Effector memory CD4-positive, alpha-beta T cell (primary cell): ENCODE measurements at places on chromosomes 2 and 18.

GRCh38 chr18:58584200-58585127, 44.4 kb downstream of the ALPK2 start:
- H3K27me3 ChIP-seq: no peaks in the 10 kb centered on the region
- H3K36me3 ChIP-seq: no peaks in the 10 kb centered on the region
- no peak overlapping the region for H3K4me3 ChIP-seq

GRCh38 chr18:43277164-43277600, at the start of gene SYT4:
Gene SYT4 (minus strand): TSS chr18:43277490. CDS start chr18:43277281, 209 bp downstream.
- DNase-seq: no peak
- no peak within 1 kb of the TSS for H3K27ac ChIP-seq
- no peaks in the 10 kb centered on the region for H3K27me3 ChIP-seq
- no peaks in the 10 kb centered on the region for H3K36me3 ChIP-seq
- no peak within 1 kb of the TSS for H3K4me3 ChIP-seq

DNA sequence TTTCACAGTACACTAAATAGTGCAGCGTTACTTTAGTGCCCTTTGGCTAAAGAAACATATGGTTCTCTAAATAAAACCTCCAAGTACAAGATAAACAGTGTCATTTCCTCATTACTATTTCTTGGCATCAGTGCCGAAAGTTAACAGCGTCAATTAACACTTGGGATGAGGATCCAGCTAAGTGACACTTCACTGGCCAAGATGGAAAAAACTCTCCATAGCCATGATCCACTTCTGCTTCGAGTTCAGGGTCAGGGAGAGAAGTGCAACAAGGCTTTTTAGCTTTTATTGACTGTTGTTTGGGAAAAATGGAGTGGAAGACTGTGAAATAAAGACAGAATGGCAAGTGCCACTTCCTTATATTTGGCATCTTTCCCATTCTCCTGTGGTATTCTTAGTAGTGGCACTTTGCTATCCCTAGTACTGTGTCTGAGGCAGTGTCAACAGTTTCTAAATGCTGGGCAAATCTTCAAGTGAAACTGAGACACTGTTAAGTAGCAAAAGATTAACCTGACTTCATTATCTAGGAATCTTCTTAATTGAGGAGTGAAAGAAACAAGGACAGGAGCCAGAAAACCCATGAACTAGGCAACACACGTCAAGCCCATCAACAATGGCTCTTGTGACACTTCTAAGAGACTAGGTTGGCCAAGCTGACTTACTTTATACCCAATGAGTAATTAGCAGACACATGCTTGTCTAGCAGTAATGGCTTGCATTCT, 222.5 kb upstream of the SESTD1 start:
- no peak overlapping the region for H3K27ac ChIP-seq
- no peaks in the 10 kb centered on the region for H3K27me3 ChIP-seq
- no peaks in the 10 kb centered on the region for H3K4me1 ChIP-seq
- DNase-seq: no peak
- no peaks in the 10 kb centered on the region for H3K36me3 ChIP-seq

GRCh38 chr2:232421189-232421785, 14.6 kb downstream of the ALPG start:
- DNase-seq: no peak
- no peaks in the 10 kb centered on the region for H3K36me3 ChIP-seq
- peaks cover 7% of the 10 kb centered on the region for H3K4me1 ChIP-seq
- peak overlapping the region; percentile 32 for H3K4me3 ChIP-seq
- no peak overlapping the region for H3K27ac ChIP-seq

GRCh38 chr18:5729983-5730699, 165.2 kb downstream of the TMEM200C start:
- H3K4me3 ChIP-seq: no peak overlapping the region

- no peak for DNase-seq
- no peaks in the 10 kb centered on the region for H3K36me3 ChIP-seq
- no peaks in the 10 kb centered on the region for H3K27me3 ChIP-seq
- H3K4me1 ChIP-seq: no peaks in the 10 kb centered on the region
- H3K4me3 ChIP-seq: no peak overlapping the region
- H3K27ac ChIP-seq: no peak overlapping the region
These were observed 37.4 kb downstream of the EPAS1 start for GRCh38 chr2:46334389-46335271.

DNA sequence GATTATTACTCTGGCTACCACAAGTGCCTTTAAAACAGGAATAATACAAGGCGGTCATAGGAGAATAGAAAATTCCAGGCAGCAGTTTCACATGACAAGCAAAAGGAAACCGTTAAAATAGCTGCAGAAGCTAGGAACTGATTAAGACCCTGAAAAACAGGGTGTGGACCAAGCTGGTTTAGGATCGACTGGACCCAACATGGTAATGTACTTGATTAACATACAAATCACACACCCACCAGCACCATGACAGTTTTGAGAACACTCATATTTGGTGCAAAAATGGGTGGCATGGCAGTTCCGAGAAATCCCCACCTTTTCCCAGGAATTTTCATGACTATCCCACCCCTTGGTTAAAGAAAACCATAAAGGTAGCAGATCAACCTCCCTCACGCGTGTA, 51.9 kb upstream of the TMEM163 start:
- H3K4me3 ChIP-seq: no peak overlapping the region
- H3K27ac ChIP-seq: no peak overlapping the region
- H3K4me1 ChIP-seq: no peaks in the 10 kb centered on the region
- no peak for DNase-seq
- no peaks in the 10 kb centered on the region for H3K27me3 ChIP-seq
- no peaks in the 10 kb centered on the region for H3K36me3 ChIP-seq

GRCh38 chr2:177746358-177746757, 326.2 kb downstream of the PDE11A start:
- H3K27ac ChIP-seq: no peak overlapping the region
- H3K4me1 ChIP-seq: no peaks in the 10 kb centered on the region
- no peaks in the 10 kb centered on the region for H3K36me3 ChIP-seq
- DNase-seq: no peak
- H3K4me3 ChIP-seq: no peak overlapping the region

GRCh38 chr2:96970248-96970875, 16.0 kb downstream of the FAM178B start:
- no peak overlapping the region for H3K27ac ChIP-seq
- no peaks in the 10 kb centered on the region for H3K4me1 ChIP-seq
- H3K36me3 ChIP-seq: no peaks in the 10 kb centered on the region

DNA sequence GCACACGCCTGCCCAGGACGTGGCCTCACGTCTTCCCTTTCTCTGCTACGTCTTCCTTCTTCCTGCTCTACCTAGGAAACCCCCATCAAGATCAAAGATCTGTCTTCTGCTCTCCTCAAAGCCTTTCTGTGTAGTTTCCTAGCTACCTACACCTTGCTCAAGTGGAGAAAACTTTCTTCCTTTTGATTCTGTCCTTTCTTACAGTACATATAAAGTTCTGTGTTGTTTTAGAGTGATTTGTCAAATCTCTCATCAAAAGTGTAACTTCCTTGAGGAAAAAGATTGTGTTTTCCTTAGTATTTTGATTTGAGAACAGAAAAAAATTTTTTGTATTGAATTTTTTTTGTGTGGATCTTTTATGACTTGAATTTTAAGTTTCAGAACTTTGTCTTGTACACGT, 17.8 kb downstream of the SETBP1 start:
- H3K27me3 ChIP-seq: no peaks in the 10 kb centered on the region
- H3K4me1 ChIP-seq: no peaks in the 10 kb centered on the region
- no peaks in the 10 kb centered on the region for H3K36me3 ChIP-seq
- no peak overlapping the region for H3K4me3 ChIP-seq
- DNase-seq: no peak
- H3K27ac ChIP-seq: no peak overlapping the region

- H3K4me1 ChIP-seq: no peaks in the 10 kb centered on the region
- no peaks in the 10 kb centered on the region for H3K27me3 ChIP-seq
- no peaks in the 10 kb centered on the region for H3K36me3 ChIP-seq
- no peak overlapping the region for H3K4me3 ChIP-seq
- H3K27ac ChIP-seq: no peak overlapping the region
These were observed 79.1 kb upstream of the ZFP36L2 start for GRCh38 chr2:43305517-43305916.

- DNase-seq: no peak
- H3K27ac ChIP-seq: no peak overlapping the region
- no peaks in the 10 kb centered on the region for H3K36me3 ChIP-seq
- no peak overlapping the region for H3K4me3 ChIP-seq
These were observed 21.1 kb downstream of the CFAP210 start for GRCh38 chr2:169673106-169673505.

DNA sequence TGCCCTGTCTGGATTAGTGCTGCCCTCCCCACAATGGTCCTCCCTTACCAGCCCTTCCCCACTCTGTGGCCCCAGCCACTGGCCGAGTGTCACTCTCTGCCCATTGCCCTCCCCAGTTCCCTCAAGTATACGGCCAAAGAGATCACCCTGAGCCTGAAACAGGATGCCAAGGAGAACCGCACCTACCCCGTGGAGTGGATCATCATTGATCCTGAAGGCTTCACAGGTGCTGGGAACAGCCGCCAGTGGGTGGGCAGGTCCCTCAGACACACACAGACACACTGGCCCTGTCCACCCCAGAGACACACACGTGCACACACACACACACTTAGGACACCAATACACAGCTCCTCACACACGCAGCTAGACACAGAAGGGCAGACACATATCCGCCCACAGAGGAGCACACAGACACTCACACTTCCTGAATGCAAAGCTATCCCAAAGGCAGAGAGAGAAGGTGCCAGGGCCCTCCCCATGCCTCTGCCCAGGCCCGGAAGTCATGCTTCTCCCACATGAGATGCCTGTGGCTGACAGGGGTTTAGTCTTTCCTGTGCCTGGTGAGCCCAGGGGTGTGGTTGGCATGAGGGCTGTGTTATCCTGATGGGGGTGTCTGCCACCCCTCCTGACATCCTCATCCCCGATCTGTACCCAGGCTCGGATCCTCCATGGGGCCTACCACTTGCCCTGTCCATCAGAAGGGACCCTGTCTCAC, 2.9 kb downstream of the CHRND start:
- H3K36me3 ChIP-seq: no peaks in the 10 kb centered on the region
- DNase-seq: no peak
- H3K27me3 ChIP-seq: peaks cover 13% of the 10 kb centered on the region
- H3K27ac ChIP-seq: no peak overlapping the region

DNA sequence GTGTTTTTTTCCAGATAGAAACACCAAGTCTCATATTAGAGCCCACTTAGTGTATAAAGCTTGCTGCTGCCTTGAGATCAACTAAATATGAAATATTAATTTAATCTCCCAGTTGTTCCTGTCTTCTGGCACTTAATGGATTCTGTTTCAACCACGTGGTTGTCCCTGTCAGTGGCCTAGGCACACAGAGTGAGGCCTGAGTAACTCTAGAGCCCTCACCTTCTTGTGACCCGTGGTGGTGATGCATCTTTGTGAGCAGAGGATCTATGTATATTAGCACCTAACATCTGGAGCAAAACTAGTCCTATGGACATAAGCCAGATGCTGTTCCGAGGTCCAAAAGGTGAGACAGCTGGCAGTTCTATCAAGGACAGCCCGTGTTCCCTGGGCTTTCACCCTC, 74.8 kb downstream of the FEZ2 start:
- H3K36me3 ChIP-seq: no peaks in the 10 kb centered on the region
- no peak for DNase-seq
- H3K4me1 ChIP-seq: no peaks in the 10 kb centered on the region
- no peaks in the 10 kb centered on the region for H3K27me3 ChIP-seq
- no peak overlapping the region for H3K27ac ChIP-seq

DNA sequence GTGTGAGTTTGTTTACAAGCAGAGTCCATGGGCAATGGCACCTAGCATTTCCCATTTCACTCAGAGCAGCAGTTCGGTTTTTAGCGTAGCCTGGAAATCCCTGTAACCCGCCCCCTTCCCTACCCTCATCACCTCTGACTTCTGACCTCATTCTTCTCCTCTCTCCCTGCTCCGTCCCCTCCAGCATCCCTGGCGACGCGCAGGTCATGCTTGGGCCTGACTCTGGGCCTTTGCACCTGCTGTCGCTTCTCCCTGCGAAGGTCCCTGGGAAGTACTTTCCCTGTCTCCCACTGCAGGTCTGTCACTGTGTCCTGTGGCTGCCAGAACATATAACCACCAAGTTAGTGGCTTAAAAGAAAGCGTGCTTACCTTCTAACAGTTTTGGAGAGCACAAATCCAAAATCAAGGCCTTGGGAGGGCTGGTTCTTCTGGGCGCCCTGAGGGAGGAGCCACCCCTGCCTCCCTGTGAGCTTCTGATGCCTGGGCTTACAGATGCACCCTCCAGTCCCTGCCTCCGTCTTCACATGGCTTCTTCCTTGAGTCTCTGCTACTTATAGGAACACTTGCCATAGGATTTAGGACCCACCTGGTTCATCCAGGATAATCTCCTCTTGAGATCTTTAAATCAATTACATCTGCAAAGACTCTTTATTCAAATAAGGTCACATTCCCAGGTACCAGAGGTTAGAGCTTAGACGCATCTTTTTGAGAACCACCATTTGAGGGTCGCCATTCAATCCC, 8.1 kb upstream of the RAB17 start:
- H3K27ac ChIP-seq: no peak overlapping the region
- no peak overlapping the region for H3K4me3 ChIP-seq
- H3K4me1 ChIP-seq: peaks cover 9% of the 10 kb centered on the region
- H3K36me3 ChIP-seq: no peaks in the 10 kb centered on the region

DNA sequence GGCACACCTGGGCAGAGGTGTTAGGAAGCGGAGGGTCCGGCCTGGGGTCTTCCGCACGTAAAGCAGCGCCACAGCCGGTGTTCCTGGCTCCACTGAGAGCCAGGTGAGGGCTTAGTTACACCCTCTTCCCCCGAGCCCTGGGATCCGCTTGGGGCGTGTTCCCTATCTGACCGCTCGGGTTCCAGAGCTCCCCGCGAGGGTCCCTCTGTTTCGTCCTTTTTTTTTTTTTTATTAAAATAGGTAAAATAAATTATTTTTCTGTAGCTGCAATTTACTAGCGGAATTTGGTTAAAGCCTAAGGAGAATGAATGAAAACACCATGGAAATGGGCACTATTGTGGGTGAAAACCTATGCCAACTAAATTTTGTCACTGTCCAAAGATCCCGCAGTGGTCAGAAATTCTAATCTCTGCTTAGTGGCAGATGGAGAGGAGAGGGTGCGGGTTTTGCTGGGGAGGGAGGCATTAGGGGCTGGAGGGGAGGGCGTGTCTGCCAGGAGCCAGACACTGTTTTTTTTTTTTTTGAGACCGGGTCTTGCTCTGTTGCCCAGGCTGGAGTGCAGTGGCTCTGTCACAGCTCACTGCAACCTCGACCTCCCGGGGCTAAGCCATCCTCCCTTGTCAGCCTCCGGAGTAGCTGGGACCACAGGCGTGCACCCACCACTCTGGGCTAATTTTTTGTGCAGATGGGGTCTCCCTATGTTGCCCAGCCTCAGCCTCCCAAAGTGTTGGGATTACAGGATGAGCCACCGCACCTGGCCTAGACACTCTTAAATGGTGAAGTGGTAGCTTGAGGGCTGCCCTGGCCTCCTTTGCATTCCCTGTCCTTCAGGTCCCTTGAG, 834 bp downstream of the PDCL3 start:
- H3K36me3 ChIP-seq: peaks cover 15% of the 10 kb centered on the region
- no peaks in the 10 kb centered on the region for H3K27me3 ChIP-seq
- peak overlapping the region; percentile 92 for H3K4me3 ChIP-seq

DNA sequence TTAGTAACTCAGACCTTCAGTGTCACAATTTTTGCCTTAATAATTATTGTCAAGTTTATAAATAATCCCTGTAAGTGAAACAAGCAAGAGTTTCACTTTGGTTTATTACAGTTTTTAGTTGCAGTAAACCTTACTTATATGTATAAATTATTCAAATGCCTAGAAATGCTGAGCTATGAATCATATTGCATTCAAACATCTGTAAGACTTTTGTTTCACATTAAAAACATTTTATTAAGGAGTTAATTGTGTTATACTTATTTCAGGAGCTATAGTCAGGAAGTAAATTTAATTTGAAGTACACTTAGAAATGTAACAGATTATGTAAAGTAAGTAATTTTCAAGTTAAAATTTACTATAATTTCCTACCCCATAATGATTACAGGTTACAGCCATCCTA, 3.9 kb upstream of the ETAA1 start:
- no peaks in the 10 kb centered on the region for H3K27me3 ChIP-seq
